ENCODE measurements at places on chromosomes 5 and 9.

GRCh38 chr5:34415559-34416198 lies 240.4 kb upstream of the RAI14 start:
- DNase-seq = no peak

GRCh38 chr5:120502531-120502930 lies 38.4 kb downstream of the PRR16 start:
- no peak for DNase-seq

GRCh38 chr5:32711362-32711680 lies 200 bp downstream of the NPR3 start:
- no peak for DNase-seq

GRCh38 chr9:101121836-101122399 lies 93.4 kb downstream of the PLPPR1 start:
- DNase-seq = no peak

GRCh38 chr9:18910435-18910834 lies 122.6 kb downstream of the SAXO1 start:
- no peak for DNase-seq

GRCh38 chr5:150361301-150361700 lies 3.8 kb downstream of the TCOF1 start:
- DNase-seq = no peak

DNA sequence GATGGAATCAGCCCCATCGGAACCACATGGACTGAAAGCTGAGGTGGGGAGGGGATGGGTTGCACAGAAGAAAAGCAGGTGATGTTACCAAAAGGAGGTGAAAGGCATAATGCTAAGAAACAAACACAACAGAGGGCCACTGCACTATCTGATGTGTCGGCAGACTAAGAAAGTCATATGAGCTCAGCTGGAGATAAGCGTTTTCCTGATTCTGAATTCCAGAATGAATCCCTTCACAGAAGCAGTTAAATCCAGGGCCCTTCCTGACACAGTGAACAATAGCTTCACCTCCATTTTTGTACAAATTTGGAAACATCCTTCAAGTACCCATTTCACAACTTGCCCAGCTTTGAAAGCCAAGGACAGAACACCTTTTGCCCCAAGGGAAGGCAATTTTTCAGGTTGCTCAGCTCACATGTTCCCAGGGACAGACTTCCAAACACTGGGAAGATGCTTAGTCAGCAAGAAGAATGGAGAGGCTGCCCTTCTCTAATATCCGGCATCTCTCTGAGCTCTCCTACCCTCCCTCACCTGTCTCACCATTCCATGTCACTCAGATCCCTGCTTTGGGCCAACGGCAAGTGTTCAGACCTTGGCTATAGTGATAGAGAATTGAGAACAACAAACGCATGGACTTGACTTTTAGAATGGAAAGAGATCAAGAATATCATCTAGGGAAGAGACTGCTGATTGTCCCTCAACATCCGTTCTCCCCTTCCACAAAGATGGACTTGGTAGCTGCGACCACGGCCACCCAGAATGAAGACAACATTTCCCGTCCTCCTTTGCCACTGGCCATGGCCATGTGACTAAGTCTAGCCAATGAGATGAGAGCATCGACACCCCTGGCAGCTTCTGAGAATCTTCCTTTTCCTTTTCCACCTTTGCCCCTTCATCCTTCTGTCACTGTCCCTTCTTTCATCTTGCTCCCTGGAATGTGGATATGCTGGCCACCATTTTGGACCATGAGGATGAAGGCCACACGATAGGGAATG lies 68.6 kb upstream of the IL17B start:
- DNase-seq = no peak

GRCh38 chr9:69186841-69187611 lies 12.9 kb downstream of the TJP2 start:
- DNase-seq = no peak

GRCh38 chr9:107637421-107638420 lies 148.2 kb upstream of the KLF4 start:
- peak; percentile 92 for DNase-seq

DNA sequence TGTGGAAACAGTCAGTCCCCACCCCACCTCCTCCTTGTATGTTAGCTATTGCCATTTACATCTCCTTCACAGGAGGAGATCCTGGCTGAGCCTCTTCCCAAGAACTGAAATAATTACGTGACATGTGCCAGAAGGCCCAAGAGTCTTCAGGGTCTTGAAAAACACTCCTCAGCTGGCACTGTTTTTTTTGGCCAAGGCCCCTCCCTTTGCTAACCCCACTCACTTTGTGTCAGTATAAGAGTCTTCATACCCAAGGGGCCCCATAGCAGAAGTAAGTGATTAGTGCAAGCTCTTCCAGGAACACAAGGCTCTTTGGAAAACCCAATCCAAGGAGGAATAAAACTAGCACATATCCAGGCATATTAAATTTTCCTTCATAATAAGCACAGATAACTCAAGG lies 5.7 kb upstream of the LARP1 start:
- no peak for DNase-seq

- DNase-seq = no peak
Measured at GRCh38 chr5:180717989-180718388, 21.9 kb downstream of the OR2Y1 start.

DNA sequence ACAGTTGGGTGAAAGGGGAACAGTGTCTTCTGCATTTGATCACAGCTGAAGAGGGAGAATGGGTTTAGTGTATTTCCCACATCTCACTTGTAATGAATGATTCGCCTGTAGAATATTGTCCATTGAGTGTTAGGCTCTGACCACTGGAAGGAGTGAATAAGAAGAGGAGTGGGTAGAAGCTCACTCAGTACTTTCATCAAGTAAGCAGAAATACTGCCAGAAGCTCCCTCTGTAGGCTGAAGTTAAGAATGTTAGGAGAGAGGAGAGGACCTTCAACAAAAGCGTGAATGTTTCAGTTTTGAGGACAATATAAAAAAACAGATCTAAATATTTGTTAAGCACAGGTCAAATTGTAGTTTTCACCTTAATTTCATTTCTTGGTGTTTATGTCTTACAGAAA lies 27.5 kb downstream of the FSD1L start:
- no peak for DNase-seq

DNA sequence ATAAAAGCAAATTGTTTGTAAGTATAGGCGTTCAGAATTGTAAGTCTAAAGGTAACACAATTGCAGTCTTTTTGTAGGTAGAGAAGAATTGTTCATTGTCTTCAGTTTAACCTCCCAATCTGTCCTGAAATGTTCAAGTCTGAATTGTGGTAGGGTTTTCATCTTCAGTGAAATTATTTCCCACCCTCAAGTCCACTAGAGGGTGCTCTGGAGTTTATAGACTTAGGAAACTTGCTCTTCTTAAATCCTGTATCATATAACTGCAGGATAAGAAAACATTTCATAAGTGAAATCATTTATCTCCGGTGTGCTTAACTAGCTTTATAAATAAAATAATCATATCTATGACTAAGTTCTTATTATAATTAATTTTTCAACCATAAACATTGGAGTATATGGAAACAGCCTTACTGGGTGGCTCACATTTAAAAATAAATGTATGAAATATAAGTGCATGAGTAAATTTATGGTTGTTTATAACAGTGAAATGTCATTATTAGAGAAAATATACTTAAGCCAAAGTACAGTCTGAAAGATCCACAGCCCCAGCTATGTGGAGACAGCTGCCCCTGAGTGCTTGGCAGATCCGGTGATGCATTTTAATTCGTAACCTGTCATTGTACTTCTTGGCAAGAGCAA lies 182.4 kb upstream of the OTULINL start:
- DNase-seq = no peak

Data from heart left ventricle (tissue), 16 donors.